ENCODE measurements at places on chromosomes 6 and 20.

DNA sequence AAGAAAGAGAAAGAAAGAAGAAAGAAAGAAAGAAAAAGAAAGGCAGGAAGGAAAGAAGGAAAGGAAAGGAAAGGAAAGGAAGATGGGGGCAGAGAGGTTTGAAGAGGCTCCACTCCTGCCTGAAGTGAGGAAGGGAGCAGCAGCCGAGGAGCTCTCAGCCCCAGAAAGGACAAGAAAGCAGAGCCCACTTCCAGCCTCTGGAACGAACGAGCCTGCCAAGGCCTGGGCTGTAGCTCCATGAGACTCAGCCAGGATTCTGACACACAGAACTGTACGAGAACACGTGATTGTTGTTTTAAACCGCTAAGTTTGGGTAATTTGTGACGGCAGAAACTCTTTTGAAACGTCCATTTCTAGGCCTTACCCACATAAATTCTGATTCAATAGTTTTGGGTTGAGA, 69.5 kb downstream of the TTLL2 start:
- no peak for DNase-seq

GRCh38 chr20:60144974-60145527, 186.8 kb downstream of the CDH26 start:
- no peak for DNase-seq

DNA sequence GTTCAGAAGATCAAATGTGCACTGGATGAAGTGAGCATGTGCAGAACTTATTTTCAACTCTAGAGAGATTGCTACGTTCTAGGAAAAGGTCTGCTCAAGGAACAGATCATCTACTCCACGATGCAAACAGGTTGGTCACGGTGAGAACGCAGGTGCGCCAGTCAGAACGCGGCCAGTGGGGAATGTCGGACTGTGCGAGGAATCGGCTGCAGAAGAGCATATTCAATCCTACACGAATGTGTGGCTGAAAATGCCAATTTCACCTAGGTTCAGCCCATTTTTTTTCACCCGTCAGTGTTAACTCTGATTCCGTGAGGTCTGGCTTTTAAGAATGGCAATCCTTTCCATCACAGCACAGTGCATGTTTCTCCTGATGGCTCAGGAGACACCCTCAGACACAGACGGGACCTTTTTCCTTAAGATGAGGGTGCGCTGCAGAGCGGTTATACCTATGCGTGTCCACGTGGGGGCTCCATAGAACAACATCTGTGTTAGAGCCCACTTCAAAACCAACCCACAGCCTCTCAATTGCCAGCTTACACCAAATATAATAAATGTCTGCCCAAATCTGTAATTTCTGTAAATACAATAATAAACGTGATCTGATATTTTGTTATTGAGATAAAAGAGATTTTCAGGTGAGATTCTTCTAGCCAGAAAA, 250.4 kb downstream of the FOXA2 start:
- DNase-seq = no peak

DNA sequence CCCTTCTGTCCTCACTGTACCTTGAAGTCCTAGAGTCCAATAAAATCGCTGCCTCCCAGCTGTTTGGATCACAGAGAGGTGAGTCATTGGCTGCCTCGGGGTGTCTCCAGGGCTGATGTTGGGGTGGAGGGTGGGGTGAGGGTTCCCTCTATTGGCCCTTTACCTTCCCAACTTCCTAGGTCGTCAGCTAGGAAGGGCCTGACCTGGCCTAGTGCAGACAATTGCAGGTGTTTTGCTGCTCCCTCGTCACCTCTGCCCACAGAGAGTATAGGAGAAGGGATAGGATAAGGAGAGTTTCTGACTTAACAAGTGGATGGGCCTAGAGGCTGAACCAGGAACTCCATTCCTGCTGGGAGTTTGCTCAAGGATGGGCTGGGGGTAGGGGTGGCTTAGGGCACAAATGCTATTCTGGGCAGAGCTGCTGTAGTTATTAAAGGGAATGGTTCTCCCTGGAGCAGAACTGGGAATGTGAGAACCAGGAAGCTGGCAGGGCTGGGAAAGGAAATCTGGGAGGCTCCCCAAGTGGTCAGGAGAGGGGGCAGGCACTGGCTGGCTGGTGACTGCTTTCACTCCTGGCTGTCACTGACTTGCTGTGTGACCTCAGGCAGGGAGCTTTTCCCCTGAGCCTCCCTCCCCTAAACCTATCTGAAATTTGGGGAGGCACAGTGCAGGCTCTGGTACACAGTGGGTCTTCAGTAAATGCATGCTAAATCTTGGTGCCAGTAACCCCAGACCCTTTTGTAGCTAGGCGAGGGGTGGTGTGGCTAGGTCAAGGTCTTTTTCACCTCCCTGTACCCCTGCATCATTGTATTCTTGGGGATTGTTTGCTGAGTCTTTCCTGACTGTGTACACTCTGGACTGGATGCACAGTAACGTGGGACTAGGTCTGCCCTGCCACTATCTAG, 1.5 kb downstream of the TP53INP2 start:
- no peak for DNase-seq

GRCh38 chr20:14418376-14418775, 81.0 kb upstream of the FLRT3 start:
- no peak for DNase-seq

Data from stimulated activated CD4-positive, alpha-beta T cell treated with anti-CD3 and anti-CD28 coated beads, TNF-alpha, amount 100 ng/mL, for 24 hours (primary cell).